NCI-H2171 treated with DMSO at 0.1 percent for 48 hours (cell line): ENCODE measurements at places on chromosomes 16 and 17.

- DNase-seq, result no peak
Observed at GRCh38 chr17:69711541-69711940, 297.0 kb downstream of the MAP2K6 start.

DNA sequence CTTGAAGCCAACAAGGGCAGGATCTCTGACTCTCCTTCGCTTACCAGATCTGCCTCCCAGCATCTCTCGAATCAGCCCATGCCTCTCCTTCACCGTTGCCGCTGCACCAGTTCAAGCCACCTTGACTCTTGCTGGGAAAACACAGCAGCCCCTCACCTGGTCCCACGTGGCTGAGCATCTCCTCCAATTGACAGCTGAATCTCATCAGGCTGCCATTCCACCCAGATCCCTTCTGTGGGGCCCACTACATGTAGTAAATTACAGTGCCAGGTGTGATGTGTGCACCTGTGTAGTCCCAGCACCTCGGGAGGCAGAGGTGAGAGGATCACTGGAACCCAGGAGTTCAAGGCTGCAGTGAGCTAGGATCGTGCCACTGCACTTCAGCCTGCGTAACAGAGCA, 37.8 kb upstream of the C16orf78 start:
- DNase-seq, result no peak

DNA sequence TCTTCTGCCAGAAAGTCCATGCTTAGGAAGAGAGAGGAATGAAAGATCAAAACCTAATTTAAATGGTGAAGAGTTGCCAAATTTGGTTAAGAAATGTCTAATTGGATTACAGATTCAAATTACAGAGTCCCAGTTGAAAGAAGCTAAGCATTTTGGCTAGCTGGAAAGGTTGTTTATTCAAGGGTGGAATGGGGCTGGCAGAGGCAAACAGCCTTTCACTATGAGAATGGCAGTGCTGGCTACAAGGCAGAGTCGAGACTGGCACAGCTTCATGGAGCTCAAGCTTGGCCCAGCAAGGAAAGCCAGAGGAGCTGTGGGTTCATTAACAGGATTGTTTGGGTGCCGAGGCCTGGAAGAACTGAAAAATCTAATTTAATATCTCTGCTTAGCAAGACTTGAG, 13.6 kb downstream of the MAP3K3 start:
- no peak for DNase-seq

DNA sequence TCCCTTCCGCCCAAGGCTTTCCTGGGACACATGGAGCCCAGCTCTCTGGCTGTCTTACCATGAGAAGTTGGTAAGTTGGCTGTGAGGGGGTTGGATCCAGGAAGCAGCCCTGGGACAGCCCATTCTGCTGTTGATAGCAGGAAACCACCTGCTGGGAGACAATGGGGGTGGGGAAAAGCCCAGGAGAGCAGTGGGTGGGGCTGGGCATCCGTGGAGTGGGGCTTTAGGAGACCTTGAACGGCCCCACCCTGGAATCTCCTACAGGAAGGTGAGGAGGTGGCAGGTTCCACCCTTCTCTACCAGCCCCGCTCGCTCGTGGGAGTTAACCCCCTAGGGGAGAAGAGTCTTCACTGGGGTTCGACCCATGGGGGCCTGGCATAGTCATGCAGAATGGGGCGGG, 5.8 kb downstream of the TMEM92 start:
- DNase-seq, result no peak

GRCh38 chr17:82435103-82435502, 15.4 kb downstream of the CYBC1 start:
- DNase-seq, result no peak

GRCh38 chr17:77875051-77875780, 83.3 kb upstream of the TNRC6C start:
- no peak for DNase-seq

DNA sequence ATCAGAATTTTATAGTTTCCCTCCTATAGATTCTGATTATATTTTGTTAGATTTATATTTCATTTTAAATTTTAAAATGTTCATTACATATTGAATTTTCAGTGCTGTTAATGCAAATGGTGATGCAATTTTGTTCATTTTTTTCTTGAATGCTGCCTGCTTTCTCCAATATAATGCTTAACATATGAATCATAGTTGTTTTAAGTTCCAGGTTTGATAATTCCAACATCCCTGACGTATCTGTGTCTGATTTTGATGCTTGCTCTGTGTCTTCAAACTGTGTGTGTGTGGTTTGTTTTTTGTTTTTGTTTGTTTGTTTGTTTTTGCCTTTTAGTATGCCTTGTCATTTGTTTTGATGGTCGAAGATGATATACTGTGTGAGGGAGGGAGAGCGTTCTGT, 134.7 kb upstream of the ELAC2 start:
- no peak for DNase-seq

DNA sequence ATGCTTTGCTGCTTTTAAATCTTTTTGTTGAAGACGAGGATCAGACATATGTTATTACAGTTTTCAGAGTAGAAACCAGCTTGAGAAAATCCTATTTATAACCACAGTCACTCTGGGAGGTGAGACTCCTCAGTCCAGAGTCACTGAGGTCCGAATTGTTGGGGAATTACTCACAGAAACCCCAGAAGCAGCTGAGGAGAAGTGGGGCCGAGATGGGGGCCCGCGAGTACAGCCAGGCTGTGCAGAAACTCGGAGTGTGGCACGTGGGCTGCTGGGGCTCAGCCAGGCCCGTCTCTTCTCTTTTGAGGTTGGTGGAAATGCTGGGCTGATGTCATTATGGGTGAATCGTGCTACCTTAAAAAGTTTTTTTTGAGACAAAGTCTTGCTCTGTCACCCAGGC, 14.4 kb upstream of the GNG13 start:
- DNase-seq, result no peak

- DNase-seq, result peak; percentile 86
Observed at GRCh38 chr16:401468-402348, at the start of gene DECR2. DECR2 (plus strand) TSS chr16:401885; CDS start chr16:401964, 79 bp downstream.

GRCh38 chr17:74466828-74467184, 372 bp downstream of the CD300A start:
- no peak for DNase-seq

DNA sequence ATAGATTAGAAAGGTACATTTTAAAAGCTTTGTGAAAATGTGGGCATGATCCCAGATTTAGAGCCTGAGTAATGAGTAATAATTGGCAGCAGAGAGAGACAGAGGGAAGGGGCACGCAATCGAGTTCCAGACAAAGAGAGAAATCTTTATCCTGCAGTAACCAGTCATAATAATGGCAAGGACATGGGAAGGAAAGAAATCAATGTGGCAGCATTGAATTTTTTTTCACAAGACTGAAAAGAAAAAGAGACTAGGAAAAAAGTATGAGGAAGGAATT, 790.8 kb upstream of the SOX9 start:
- no peak for DNase-seq

DNA sequence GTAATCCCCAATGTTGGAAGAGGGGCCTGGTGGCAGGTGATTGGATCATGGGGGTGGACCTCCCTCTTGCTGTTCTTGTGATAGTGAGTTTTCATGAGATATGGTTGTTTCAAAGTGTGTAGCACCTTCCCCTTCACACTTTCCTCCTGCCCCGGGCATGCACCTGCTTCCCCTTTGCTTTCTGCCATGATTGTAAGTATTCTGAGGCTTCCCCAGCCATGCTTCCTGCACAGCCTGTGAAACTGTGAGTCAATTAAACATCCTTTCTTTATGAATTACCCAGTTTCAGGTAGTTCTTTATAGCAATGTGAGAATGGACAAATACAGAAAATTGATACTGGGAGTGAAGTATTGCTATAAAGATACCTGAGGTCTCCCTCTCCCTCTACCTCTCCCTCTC, 29.4 kb downstream of the RNF112 start:
- DNase-seq, result no peak

GRCh38 chr16:64910356-64910755, 211.5 kb downstream of the CDH11 start:
- DNase-seq, result peak; percentile 90

- DNase-seq, result peak; percentile 70
Observed at GRCh38 chr17:79836510-79836971, 2.7 kb downstream of the CBX4 start.

DNA sequence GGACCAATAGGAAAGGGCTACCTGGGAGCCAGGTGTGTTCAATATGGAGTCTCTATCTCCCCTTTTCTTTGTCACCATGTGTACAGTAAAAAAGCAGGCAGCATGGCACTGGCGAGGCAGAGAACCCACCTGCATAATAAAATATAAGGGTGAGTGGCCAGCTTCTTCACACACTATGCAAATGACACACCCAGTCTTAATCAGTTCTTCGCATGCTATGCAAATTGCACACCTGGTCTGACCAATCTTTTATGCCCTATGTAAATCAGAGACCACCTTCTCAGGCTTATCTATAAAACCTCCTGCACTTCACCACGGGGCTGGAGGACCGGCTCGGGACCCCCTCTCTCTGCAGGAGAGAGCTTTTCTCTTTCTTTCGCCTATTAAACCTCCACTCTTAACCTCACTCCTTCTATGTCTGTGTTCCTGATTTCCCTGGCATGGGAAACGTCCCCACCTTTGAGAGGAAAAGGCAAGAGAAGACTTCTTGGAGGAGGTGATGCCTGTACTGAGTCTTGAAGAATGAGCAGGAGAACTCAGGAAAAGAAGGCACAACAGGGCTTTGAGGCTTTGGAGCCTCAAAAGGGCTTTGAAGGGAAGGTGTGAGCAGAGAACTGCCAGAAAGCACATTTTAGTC, 502.1 kb downstream of the GRIN2A start:
- DNase-seq, result no peak

DNA sequence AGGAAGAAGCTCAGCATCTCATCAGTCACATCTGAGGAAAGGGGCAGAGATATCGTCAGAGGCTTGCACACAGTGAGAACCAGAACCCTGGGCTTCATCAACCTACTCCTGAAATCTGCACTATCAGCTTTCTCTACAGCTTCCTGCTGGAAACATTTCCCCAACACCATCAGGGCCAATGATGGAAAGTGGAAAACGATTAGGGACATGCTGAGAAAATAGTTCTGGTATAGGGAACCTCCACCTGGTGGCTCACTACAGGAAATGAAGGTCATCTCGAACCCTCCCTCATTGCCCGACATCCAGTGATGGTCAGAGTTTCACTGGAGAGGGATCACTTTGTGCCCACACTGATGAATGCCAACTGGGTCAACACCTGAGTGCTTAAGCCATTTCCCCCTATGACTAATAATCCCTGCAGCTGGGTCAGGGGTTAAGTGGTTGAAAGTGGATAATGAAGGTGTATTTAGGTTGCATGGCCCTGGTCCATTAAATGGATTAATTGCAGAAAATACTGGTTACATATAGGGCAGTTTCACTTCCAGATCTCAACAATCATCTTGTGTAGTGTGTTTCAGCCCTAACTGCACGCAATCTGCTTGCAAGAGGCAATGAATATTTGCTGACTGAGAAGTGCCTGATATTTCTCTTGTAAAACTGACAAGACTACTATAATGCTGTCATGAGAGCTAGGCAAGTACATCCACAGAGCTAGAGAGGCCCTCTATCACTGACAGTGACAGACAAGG, 43.1 kb upstream of the GSG1L start:
- no peak for DNase-seq

GRCh38 chr16:89122322-89122851, 28.7 kb downstream of the ACSF3 start:
- peak; percentile 81 for DNase-seq

DNA sequence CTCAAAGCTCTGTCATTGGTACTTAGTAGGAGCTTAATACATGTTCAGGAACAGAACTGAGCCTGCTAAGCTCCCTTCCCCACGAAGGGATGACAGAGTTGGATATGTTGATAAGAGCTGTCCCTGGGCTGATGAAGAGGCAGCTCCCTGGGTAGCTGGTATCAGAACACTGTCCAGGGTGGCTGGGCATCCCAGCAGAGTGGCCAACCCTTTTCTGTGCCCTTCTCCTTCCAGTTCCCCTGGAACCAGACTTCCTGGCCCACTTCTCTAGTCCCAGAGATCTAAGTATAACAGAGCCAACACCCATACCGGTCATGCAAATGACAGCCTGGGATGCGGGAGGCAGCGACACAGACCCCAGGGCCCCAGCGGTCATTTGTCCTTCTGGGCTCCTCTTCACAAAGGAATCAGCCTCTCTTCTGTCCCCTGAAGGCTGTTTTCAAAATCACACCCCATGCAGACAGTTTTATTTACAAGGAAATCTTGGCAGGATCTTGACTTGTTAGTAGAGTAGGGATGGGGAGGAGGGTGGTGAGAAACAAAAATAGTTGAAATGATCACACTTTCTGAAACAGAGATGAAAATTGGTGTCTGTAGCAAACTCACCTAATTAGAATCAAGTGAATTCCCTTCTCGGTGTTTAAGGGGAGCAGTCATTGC, 1.4 kb upstream of the RHBDL3 start:
- DNase-seq, result peak; percentile 27

- no peak for DNase-seq
Observed at GRCh38 chr17:79243603-79243990, 169.0 kb downstream of the ENGASE start.

- DNase-seq, result no peak
Observed at GRCh38 chr17:4073983-4074830, 68.6 kb downstream of the ZZEF1 start.

DNA sequence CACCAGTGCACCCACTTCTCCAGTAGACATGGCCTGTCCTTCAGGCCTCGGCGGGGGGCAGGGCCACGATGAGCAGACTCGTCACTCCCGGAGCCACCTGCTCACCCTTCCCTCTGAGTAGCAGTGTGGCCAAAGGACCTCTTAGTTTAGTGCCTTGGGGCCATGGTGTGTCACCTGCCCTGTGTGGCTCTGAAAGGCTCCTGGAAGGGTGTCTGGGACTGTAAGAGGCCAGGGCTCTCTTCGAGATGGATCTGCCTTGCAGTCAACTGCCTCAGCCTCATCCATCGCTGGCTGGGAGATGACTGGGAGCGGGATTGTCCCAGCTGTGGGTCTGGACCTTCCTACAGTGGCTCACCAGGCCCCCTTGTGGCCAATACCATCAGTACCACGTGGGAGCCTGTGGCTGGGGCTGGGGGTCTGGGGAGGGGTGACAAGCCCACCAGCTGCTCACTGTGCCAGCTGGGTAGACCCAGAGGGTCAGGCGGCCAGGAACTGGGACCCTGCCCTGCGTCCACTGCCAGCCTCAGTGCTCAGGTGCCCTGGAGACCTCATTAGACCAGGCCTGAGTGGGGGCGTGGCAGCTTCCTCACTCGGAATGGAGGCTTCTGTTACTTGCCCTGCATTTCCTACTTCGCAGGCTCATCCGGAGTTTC, 133.4 kb downstream of the OR1D5 start:
- DNase-seq, result no peak

GRCh38 chr16:89080196-89080853, 13.3 kb upstream of the ACSF3 start:
- peak; percentile 14 for DNase-seq
